ENCODE measurements at places on chromosomes 6 and 20. TPM values are rescaled to one million over a fixed set of nuclear protein-coding genes. Genes with fewer than 3 reads are reported as not detected.

RRAGD gene
- total RNA-seq = 0.14 TPM

CAPN11 gene
- 0.09 TPM for total RNA-seq

HTR1E gene
- not detected for total RNA-seq

OVOL2 gene
- total RNA-seq = not detected

TNFAIP3 gene
- 8.7 TPM for total RNA-seq

ZNF311 gene
- total RNA-seq = 1.9 TPM

GRM4 gene
- under 0.01 TPM for total RNA-seq

ZNF335 gene
- total RNA-seq = 11.7 TPM

PAX1 gene
- not detected for total RNA-seq

MICAL1 gene
- total RNA-seq = 33.6 TPM

TBPL1 gene
- total RNA-seq = 18.7 TPM

RNF182 gene
- 0.28 TPM for total RNA-seq

KHDC1 gene
- 2.6 TPM for total RNA-seq

C20orf141 gene
- 0.37 TPM for total RNA-seq

PHACTR3 gene
- not detected for total RNA-seq

WFDC10B gene
- 0.14 TPM for total RNA-seq

LGSN gene
- total RNA-seq = under 0.01 TPM

PRKN gene
- 1.1 TPM for total RNA-seq

MCCD1 gene
- total RNA-seq = not detected

NAPB gene
- 7.3 TPM for total RNA-seq

PLN gene
- 0.28 TPM for total RNA-seq

GATA5 gene
- not detected for total RNA-seq

RAB44 gene
- under 0.01 TPM for total RNA-seq

CLPSL1 gene
- not detected for total RNA-seq

TMEM200A gene
- total RNA-seq = 35.3 TPM

POPDC3 gene
- 8.2 TPM for total RNA-seq

PAK5 gene
- not detected for total RNA-seq

ESF1 gene
- 10.2 TPM for total RNA-seq

C20orf202 gene
- not detected for total RNA-seq

SPINT4 gene
- not detected for total RNA-seq

CGA gene
- 0.09 TPM for total RNA-seq

MCM9 gene
- total RNA-seq = 7.7 TPM

HSPA1L gene
- 1.7 TPM for total RNA-seq

CCM2L gene
- total RNA-seq = not detected

POM121L2 gene
- not detected for total RNA-seq

CST2 gene
- total RNA-seq = 0.71 TPM

APCDD1L gene
- total RNA-seq = 7.0 TPM

C6orf118 gene
- total RNA-seq = not detected

HRH3 gene
- not detected for total RNA-seq

OR2H1 gene
- total RNA-seq = 0.14 TPM

GLP1R gene
- total RNA-seq = not detected

ZNF831 gene
- not detected for total RNA-seq

MLN gene
- total RNA-seq = not detected

PACRG gene
- not detected for total RNA-seq
